ENCODE measurements at places on chromosomes 12 and 14.
A peak's percentile ranks its signal among the peaks of the same experiment; 100 is the strongest.

- DNase-seq = peak; percentile 22
These were observed 513 bp downstream of the BCAT1 start for GRCh38 chr12:24948420-24948756.

GRCh38 chr12:57844709-57845477, 1.6 kb downstream of the CTDSP2 start:
- peak; percentile 91 for DNase-seq

GRCh38 chr12:82203086-82203485, 155.1 kb downstream of the CCDC59 start:
- no peak for DNase-seq

- no peak for DNase-seq
These were observed 9.1 kb downstream of the PRKCH start for GRCh38 chr14:61330511-61330910.

GRCh38 chr12:7555752-7556151, 52.2 kb upstream of the CD163 start:
- peak; percentile 40 for DNase-seq

- no peak for DNase-seq
These were observed 71.8 kb upstream of the OVCH1 start for GRCh38 chr12:29569132-29569757.

GRCh38 chr12:111825509-111825908, 16.5 kb upstream of the MAPKAPK5 start:
- no peak for DNase-seq

DNA sequence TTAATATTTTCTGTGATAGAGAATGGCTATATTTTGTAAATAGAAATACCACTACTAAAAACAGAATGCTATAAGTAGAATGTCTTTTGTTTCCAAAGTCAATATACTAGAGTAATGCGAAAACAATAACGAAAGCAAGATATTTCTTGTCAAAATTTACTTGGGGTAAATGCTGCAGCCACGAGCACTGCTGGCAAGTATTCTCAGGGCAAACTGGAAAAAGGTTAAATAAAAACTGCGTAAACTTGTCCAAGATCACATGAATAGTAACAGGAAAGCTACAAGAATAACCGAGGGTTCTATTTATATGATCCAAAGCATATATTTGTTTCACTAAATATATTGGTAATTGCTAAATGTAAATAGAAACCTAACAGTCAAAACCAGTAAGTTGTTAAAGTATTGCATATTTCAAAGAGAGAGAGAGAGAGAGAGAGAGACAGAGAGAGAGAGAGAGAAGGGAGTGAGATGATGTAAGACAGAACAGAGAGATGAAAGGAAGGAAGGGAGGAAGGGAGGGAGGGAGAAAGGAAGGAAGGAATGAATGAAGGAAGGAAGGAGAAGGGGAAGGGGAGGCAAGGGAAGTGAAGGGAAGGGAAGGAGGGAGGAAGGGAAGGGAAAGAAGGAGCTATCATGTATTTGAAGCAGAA, 231.7 kb downstream of the KCNC2 start:
- no peak for DNase-seq

GRCh38 chr12:23359975-23360701, 589.3 kb downstream of the SOX5 start:
- DNase-seq = no peak

DNA sequence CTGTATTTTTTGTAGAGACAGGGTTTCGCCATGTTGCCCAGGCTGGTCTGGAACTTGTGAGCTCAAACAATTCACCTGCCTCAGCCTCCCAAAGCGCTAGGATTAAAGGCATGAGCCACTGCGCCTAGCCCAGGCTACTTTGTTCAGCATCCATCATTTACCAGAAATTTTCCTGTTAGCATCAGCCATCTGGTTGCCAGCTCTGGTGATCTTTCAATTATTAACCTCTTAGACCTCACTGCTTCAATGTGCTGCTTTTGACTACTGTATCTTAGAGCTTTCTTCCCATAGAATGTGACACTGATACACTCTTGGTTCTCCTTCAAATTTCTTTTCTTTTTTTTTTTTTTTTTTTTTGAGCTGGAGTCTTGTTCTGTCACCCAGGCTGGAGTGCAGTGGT, 5.4 kb upstream of the AMHR2 start:
- DNase-seq = no peak

DNA sequence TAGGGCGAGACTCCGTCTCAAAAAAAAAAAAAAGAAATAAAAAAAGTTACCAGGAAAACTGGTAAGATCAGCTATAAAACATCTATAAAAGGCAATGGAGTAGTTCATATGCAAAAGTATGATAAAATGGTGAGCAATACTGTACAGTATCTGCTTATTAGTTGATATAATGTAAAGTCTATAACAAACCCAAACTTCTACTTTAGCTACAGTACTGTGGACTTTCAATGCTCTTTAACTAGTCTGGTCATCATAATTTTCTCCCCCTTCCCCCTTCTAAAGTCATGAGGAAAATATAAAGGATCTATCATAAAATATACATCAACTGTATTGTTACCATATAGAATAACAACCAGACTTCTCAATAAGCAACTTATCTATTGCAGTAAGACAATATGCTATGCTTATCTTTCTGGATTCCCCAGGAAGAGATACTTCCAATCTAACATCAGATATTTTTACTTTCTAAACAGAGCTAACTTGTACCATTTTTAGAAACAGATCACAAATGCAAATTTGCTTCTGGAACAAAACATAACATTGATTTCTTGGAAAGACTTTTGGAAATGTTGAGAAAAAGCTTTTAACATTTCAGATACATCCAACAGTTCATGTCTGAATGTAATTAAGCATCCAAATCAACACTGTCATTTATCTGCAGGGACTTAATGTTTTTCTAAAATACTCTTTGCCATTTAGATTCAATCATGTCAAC, 43.8 kb downstream of the MDM2 start:
- no peak for DNase-seq

- DNase-seq = no peak
These were observed 4.7 kb downstream of the SYNE2 start for GRCh38 chr14:63857466-63858030.

GRCh38 chr12:82412246-82412645, 53.9 kb downstream of the METTL25 start:
- DNase-seq = no peak

DNA sequence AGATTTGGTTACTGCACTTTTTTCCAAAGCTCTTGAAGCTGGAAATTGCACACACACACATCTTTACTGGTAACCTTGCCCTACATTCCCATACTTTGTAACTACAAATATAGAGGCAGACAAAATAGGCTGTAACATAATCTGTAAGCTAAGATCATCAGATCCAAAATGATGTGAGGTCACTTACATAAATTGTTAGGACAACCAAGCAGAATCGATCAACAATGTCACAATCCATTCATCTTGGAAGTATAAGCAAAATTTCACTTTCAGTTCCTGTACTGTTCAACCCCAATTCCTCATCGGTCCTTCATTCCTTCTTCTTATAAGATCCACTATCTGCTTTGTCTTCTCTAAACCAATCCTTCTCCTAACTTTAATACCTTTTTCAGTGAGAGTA, 72.6 kb downstream of the EPS8 start:
- DNase-seq = no peak

GRCh38 chr14:101960225-101960624, 4.1 kb upstream of the DYNC1H1 start:
- no peak for DNase-seq

GRCh38 chr12:117045160-117046010, 53.8 kb downstream of the TESC start:
- DNase-seq = no peak

GRCh38 chr12:53208877-53209463, 1.9 kb upstream of the ITGB7 start:
- DNase-seq = no peak

- DNase-seq = no peak
These were observed 9.3 kb downstream of the CACNB3 start for GRCh38 chr12:48827513-48828096.

- DNase-seq = no peak
These were observed 344.6 kb downstream of the ETNK1 start for GRCh38 chr12:22969521-22969920.

- no peak for DNase-seq
These were observed 83.0 kb upstream of the FZD10 start for GRCh38 chr12:130079279-130079678.

- DNase-seq = no peak
These were observed 20.6 kb upstream of the MYL2 start for GRCh38 chr12:110940933-110941332.

GRCh38 chr12:75655315-75655806, 144.0 kb upstream of the KRR1 start:
- DNase-seq = no peak

GRCh38 chr14:92471919-92472318, 41.7 kb upstream of the RIN3 start:
- DNase-seq = peak; percentile 81

- DNase-seq = peak; percentile 17
These were observed 207.9 kb downstream of the SYNE2 start for GRCh38 chr14:64060648-64061096.

DNA sequence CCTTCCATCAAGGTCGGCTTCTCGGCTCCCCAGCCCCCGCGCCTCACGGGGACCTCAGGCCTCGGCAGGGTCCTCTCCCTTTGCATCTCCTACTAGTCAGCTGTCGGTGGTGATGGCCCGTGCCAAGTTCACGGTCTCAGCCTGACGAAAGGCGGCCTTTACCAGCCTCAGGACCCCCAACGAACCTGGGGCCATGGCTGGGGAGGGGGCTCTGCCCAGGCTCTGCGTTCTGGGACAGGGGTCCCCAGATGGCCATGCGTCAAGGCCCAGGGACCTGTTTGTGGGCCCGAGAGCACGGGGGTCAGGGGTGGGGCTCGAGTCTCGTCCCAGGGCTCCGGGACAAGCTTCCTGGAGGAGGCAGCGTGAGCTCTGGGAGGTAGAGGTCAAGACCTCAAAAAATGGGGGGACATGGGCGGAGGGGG, 32.8 kb upstream of the DEGS2 start:
- no peak for DNase-seq

DNA sequence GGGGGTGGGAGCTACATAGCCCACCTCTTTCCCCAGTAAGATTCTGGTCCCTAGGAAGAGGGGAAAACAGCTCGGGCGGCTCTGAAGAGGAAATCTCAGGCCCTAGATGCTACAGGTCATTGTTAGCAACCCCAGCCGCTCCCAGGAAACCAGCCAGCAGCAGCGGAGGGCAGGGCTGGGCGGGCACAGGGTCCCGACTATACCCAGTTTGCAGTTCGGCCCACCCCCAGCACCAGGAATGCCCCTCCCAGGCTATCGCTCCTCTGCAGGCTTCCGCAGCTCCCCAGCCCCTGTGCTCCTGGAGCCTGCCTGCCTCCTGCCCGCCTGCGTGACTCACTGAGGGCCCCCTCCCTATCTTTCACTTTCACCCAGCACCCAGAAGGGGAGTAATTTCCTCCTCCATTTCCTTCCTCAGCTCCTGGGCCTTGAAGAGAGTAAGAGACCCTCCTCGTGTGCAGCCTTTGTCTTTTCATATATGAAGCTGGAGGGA, 27.2 kb upstream of the PNMA1 start:
- peak; percentile 88 for DNase-seq

- no peak for DNase-seq
These were observed 95.0 kb downstream of the FBXL14 start for GRCh38 chr12:1499351-1499750.

- DNase-seq = no peak
These were observed 236.1 kb downstream of the GRIN2B start for GRCh38 chr12:13745111-13745860.

- no peak for DNase-seq
These were observed 116.6 kb downstream of the SLC35F4 start for GRCh38 chr14:57749267-57749666.

- DNase-seq = no peak
These were observed 45.8 kb upstream of the IQSEC3 start for GRCh38 chr12:20757-21156.

GRCh38 chr12:64895526-64895925, 71.1 kb downstream of the TBC1D30 start:
- DNase-seq = no peak

- DNase-seq = no peak
These were observed 1168.8 kb downstream of the GALC start for GRCh38 chr14:86824167-86824566.

GRCh38 chr12:118549510-118549980, 173.2 kb downstream of the SUDS3 start:
- DNase-seq = no peak

- peak; percentile 36 for DNase-seq
These were observed 70.0 kb downstream of the PDE3A start for GRCh38 chr12:20438299-20438779.

DNA sequence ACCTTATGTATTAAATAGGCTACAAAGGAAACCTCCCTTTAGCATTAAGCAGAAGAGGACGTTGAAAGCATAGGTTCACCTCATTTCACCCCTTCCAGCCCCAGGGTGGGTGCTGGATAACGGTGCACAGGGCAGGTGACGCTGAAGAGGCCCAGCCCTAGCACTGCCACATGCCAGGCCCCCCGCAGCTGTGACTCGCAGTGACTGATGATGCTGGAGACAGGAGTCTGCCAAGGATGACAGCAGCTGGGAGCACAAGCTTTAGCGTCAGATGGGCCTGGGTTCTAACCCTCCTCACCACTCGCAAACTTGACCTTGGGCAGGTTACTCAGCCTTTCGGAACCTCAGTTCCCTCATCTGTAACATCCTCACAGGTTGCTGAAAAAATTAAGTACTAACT, 76.7 kb downstream of the TBK1 start:
- DNase-seq = no peak

GRCh38 chr12:132494294-132495164, 4.6 kb downstream of the FBRSL1 start:
- no peak for DNase-seq

DNA sequence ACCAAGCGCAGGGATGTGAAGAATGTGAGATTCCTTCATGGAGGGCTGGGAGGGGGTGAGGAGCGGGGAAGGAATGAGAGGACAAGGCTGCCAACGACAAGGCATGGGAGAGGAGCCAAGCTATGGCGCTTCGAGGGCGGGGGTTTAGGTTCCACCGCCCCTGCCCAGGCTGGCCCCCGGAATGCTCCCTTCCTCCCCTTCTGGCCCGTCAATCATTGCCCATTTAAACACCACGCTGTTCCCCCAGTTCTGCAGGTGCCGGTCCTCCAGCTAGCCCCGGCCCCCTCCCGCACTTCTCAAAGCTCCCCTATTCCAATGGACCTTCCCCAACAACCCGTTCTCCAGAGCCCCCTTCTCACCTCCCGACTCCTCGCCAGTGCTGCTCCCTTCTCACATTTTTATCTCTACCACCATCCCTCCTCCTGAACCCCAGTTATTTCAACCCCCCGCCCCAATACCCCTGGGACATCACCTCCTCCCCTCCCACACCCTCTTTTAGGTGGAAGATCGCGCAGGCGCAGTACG, 428 bp downstream of the RNF41 start:
- peak; percentile 93 for DNase-seq

DNA sequence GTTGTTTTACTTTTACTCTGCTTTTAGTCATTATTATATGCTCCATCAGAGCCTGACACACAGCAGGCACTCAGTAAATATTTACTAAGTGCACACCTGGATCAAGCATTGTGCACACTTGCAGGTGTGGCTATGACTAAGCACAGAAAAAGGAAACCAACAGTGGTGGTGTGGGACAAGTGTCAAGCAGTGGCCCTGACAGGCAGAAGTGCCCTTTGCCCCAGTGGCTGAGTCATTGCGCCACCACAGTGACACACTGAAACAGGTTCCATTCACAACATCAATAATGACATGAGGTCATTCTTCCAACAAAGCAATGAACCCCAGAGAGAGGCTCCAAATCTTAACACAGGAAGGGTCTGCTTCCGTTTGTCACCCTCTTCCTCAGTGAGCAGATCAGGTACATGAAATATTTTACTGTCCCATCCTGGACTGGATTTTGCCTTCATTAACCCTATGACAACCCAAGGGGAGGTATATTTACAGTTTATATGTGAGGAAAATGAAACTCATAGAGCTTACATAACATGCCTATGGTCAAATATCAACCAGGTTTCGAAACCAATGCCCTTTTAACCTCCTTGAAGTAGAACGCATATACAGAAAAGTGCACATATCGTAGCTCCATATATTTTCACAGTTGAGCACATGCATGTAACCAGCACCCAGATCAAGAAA, 82.6 kb upstream of the GTF2A1 start:
- no peak for DNase-seq

All from hepatic stellate cell (primary cell).